ENCODE measurements at places on chromosomes 13 and 19. TPM values are rescaled to one million over a fixed set of nuclear protein-coding genes. Genes with fewer than 3 reads are reported as not detected.

The PODNL1 gene
- 0.25 TPM for total RNA-seq

The RNF113B gene
- not detected for total RNA-seq

GRCh38 chr19:46451352-46451751 lies 20.0 kb downstream of the PNMA8A start:
- DNase-seq, result no peak

GRCh38 chr19:57351867-57352266 lies 796 bp downstream of the ZNF304 start:
- DNase-seq, result peak; percentile 2

DNA sequence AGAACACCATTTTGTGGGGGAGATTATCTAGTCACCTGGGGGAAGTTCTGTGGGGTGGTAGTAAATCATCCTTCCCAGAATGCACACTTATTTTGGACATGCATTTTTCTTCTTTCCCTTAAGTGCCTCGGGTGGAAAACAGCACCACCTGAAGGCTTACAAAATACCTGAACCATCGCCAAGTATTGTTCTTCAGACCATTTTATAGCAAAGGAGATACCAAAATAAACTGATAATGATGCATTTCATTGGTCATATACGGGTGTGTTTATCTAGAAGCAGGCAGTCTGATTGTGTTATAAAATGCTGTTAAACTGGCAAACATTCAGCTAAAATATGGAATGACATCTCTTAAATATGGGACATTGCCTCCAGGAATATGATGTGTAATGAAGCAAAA lies 1034.7 kb downstream of the SLITRK1 start:
- no peak for DNase-seq

GRCh38 chr13:96119921-96120320 lies 30.0 kb downstream of the HS6ST3 start:
- no peak for DNase-seq
